Heart left ventricle (tissue), 16 donors: ENCODE measurements at places on chromosomes 1 and 21.
A peak's percentile ranks its signal among the peaks of the same experiment; 100 is the strongest.

- no peak overlapping the region for H3K4me3 ChIP-seq
- H3K27ac ChIP-seq, result no peak overlapping the region
- H3K4me1 ChIP-seq, result no peaks in the 10 kb centered on the region
Observed at GRCh38 chr1:86478416-86479156, 9.9 kb downstream of the CLCA1 start.

GRCh38 chr1:39733161-39733560 lies 5.5 kb upstream of the PPIE start:
- H3K36me3 ChIP-seq, result no peaks in the 10 kb centered on the region
- H3K4me1 ChIP-seq, result no peaks in the 10 kb centered on the region

GRCh38 chr21:18722193-18722592 lies 318.6 kb upstream of the TMPRSS15 start:
- DNase-seq, result no peak
- H3K4me1 ChIP-seq, result no peaks in the 10 kb centered on the region
- no peak overlapping the region for H3K27ac ChIP-seq
- no peaks in the 10 kb centered on the region for H3K27me3 ChIP-seq
- H3K4me3 ChIP-seq, result no peak overlapping the region
- H3K36me3 ChIP-seq, result no peaks in the 10 kb centered on the region

GRCh38 chr1:108692724-108693655 lies 880 bp downstream of the PRPF38B start:
- H3K27me3 ChIP-seq, result no peaks in the 10 kb centered on the region
- peaks cover 15% of the 10 kb centered on the region for H3K36me3 ChIP-seq
- H3K27ac ChIP-seq, result peak overlapping the region; percentile 99
- peaks cover 32% of the 10 kb centered on the region for H3K4me1 ChIP-seq
- H3K4me3 ChIP-seq, result peak overlapping the region; percentile 89
- DNase-seq, result no peak

GRCh38 chr1:181424786-181425403 lies 58.4 kb upstream of the CACNA1E start:
- DNase-seq, result peak; percentile 20
- peaks cover 17% of the 10 kb centered on the region for H3K27me3 ChIP-seq
- H3K4me3 ChIP-seq, result no peak overlapping the region
- H3K36me3 ChIP-seq, result no peaks in the 10 kb centered on the region
- no peak overlapping the region for H3K27ac ChIP-seq
- H3K4me1 ChIP-seq, result peaks cover 4% of the 10 kb centered on the region

DNA sequence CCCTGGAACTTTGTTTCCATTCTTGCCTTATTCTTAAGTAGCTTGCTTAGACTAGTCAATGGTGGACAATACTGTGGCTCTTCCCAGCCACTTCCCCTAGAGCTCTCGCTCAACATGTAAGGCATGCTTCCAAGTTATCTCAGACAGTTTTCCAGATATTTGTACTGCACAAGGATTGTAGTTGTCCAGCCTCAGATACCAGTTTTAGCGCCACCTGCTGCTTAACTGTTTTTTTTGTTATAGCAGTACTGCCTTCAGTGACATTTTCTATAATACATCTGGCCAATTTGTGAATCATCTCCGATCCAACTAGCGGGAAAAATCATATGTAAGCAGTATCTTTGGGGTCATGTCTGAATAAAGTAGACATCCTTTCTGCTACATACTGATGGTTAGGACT lies 346.7 kb upstream of the ADGRL4 start:
- H3K36me3 ChIP-seq, result no peaks in the 10 kb centered on the region
- no peaks in the 10 kb centered on the region for H3K27me3 ChIP-seq
- no peak overlapping the region for H3K27ac ChIP-seq
- DNase-seq, result peak; percentile 18
- H3K4me1 ChIP-seq, result no peaks in the 10 kb centered on the region

GRCh38 chr1:153277852-153278251 lies 18.4 kb downstream of the LORICRIN start:
- H3K27ac ChIP-seq, result no peak overlapping the region
- H3K36me3 ChIP-seq, result no peaks in the 10 kb centered on the region
- no peaks in the 10 kb centered on the region for H3K4me1 ChIP-seq
- no peaks in the 10 kb centered on the region for H3K27me3 ChIP-seq

DNA sequence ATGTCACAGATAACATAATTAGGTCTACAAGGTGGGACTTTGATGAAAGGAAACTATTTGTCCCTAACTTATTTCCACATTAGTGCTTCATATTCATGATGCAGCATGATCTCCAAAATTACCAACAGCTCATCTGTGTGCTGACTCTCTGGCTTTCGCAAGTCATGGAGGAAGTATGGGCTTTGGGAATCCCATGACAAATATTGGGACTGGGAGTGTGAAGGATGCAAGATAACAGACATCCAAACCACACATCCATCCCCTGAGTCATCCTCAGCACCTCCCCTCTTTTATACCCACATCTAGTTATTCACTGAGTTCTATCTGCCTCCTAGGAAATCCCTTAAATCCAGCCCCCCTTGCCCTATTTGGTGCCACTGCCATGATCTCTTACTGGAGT lies 102.8 kb upstream of the COL24A1 start:
- no peak overlapping the region for H3K27ac ChIP-seq
- no peaks in the 10 kb centered on the region for H3K36me3 ChIP-seq
- no peaks in the 10 kb centered on the region for H3K4me1 ChIP-seq
- H3K4me3 ChIP-seq, result no peak overlapping the region
- no peak for DNase-seq
- no peaks in the 10 kb centered on the region for H3K27me3 ChIP-seq
